ACHN (cell line): ENCODE measurements at places on chromosomes 12 and 14.

DNA sequence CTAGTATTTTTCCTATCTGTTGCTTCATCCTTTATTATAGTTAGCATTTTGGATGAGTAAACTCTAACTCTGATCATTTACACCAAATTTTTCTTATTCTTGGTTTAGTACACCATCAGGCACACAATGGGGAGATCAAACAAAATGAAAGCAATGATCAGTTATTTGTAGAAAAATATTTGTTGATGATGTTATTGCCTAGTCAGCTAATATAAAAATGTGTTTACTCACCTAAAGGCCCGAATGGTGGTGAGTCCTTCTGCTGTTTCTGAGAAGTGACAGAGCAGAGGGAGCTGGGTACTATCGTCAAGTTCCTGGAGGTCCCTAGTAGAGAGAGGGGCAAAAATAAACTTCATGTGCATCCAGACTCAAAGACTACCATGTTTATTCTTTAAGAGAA is 63.3 kb upstream of the KCNJ8 start:
- DNase-seq, result no peak

DNA sequence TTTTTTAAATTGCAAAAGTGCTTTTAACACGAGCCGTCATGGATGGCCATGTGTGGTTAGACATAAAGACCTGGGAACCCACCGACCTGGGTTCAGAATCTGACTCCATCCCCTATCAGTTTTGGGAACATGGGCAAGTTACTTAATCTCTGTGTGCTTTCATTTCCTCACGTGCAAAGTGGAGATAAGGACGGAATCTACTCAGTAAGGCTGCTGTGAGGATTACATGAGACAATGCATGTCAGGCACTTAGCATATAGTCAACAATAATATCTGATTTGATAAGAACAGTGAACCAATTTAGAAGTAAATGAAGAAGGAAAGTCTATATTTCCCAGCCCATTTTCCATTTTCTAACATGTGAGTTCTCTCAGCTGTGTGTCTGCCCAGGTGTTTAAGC is 235.4 kb downstream of the SUDS3 start:
- DNase-seq, result no peak

GRCh38 chr12:24135158-24135850 is 185.8 kb upstream of the SOX5 start:
- DNase-seq, result no peak

GRCh38 chr12:58458102-58458501 is 462.2 kb downstream of the LRIG3 start:
- no peak for DNase-seq

DNA sequence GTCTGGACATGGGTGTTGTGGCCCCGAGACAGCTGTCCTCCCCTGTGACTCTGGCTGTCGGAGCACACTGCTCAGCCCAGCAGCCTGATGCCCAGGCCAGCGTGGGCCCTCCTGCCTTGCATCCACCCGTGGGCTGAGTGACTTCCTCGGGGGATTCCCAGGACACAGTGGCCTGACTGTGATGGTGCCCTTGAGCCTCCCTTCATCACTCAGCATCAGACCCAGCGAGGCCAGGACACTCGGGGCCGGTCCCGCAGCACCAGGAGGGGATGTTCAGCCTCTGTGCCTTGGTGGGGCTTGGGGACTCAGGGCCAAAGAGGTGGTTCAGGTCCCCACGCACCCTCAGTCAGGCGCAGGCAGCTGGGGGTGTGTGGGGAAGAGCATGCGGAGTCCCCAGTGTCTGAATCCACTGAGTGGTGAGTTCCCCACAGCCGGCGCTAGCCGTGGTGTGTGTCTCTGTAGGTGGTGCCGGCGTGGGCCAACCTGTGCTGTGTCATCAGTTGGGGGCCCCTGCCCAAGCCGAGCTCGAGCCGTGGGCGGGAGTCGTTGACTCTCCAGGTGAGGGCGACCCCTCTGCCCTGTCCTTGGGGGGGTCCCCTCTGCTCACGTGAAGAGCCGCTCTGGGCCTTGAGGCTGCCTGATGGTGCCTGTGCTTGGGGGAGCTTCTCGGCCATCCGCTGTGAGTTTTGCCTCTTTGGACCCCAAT is 185.8 kb downstream of the ADGRD1 start:
- DNase-seq, result no peak

DNA sequence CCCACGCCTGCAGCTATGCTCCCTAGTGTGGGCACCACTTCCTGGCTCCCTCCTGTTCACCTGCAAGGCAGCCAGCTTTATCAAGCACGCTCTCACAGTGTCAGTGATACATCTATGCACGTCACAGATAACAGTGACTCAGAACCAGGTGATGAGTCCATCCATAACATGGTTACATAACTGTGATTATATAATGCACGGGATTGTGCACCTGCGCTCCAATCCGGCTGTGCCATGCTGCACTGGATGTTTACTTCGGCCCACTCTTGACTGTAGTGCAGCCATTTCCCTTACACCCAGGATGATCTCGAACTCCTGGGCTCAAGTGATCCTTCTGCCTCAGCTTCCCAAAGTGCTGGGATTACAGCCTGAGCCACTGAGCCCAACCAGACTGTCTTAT is 38.4 kb upstream of the CEP83 start:
- no peak for DNase-seq

GRCh38 chr12:94169966-94170689 is 21.8 kb downstream of the PLXNC1 start:
- no peak for DNase-seq

DNA sequence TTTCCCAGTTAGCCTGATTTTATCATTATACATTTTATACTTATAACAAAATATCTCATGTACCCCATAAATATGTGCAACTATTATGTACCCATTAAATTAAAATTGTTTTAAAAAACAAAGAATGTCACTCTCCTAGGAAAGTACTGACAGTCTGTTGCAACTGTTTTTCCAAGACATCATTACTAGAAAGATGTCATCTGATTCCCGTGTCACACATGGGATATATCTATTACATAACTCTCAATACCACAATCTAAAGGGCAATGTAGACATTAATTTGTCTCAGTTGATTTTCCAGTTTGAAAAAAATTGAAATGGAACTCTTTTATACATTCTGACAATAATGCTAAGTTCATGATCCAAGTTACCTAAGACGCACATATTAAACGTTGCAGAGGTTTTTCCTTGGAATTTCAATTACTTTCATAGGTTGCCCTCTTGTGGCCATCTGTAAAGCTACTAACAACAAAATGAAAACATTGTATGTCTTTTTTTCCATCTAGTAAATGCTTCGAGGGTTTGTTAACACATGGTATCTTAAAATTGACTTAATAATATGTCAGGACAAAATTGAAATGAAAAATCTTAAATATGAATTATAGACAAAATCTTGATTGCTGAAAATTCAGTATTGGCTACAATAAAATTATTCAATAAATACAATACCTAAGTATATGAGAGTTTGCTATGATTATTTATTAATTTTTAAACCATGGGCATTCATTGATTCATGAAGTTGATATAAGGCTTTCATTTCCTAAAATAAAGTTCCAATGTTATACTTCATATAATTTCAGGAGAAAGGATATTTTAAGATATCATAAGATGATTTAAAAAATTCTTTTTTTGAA is 131.6 kb downstream of the PPFIA2 start:
- DNase-seq, result peak; percentile 73

GRCh38 chr14:50541159-50541567 is 8.8 kb upstream of the MAP4K5 start:
- DNase-seq, result no peak

GRCh38 chr12:28065374-28065773 is 92.8 kb upstream of the PTHLH start:
- DNase-seq, result no peak

- DNase-seq, result no peak
These were observed 12.0 kb downstream of the TFCP2 start for GRCh38 chr12:51160814-51161459.

DNA sequence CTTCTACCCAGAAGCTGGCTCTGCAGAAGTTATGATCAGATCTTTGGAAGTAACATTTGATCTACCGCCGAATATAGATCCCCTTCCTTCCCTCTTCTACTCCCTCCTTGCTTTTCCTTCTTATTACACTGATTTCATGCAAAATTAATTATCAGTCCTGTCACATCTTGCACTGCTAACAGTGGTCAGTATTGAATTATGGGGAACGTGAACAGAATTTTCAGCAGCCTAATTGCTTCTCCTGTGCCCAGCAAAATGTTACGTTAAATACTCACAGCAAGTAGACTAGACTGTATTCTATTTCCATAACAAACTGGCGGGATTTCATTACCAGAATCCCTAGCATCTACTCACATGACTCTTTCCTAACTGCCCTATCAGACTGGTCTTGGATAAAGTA is 596.9 kb downstream of the DIO2 start:
- DNase-seq, result no peak

GRCh38 chr12:29682088-29682487 is 101.7 kb downstream of the TMTC1 start:
- no peak for DNase-seq

DNA sequence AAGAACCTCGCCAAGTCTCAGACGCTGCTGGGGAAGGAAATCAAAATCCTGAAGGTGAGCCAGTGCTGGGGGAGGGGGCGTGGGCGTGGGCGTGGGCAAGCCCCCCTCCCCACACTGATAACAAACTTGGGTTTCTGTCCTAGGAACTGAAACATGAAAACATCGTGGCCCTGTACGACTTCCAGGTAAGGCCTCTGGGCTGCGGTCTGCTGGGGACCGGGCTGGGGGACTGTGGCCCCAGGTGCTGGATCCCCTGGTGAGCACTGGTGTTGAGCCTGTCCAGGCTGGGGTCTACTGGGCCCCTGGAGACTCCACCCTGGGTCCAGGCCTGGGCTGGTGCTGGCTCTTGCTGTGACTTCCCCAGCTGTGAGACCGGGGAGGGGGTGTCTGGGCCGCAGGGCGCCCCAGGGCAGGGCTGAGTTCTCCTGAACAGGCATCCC is 1.2 kb downstream of the ULK1 start:
- DNase-seq, result no peak

DNA sequence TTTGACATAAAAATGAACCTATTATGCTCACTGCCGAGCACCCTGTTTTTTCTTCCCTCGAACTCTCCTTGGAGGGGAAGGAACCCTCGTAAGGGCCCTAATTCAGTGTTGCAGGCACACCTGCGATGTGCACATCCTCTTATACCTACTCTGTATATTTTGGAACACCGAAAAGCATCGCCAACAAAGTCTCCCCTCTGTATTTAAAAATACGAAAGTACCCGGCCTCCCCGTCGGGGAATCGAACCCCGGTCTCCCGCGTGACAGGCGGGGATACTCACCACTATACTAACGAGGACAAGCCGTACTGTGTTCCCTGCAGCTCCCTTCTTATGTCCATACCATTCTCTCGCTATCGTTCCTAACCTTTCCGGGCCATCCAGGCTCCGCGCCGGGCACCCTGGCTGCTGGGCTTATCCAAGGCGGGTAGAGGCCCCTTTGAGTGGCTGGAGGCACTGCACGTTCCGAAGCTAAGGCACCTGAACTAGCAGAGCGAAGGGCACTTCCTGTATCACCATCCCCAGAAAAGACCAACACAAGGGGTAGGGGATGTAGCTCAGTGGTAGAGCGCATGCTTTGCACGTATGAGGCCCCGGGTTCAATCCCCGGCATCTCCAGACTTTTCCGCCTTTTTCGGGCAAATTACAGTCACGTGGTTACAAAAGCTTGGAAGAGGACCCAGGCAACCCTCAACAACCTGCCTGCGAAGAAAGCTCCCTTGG is 25.1 kb upstream of the UBC start:
- peak; percentile 98 for DNase-seq

- DNase-seq, result peak; percentile 92
These were observed 198.9 kb downstream of the RBM19 start for GRCh38 chr12:113766879-113767878.

- no peak for DNase-seq
These were observed 30.8 kb upstream of the HSPB8 start for GRCh38 chr12:119147847-119148448.

DNA sequence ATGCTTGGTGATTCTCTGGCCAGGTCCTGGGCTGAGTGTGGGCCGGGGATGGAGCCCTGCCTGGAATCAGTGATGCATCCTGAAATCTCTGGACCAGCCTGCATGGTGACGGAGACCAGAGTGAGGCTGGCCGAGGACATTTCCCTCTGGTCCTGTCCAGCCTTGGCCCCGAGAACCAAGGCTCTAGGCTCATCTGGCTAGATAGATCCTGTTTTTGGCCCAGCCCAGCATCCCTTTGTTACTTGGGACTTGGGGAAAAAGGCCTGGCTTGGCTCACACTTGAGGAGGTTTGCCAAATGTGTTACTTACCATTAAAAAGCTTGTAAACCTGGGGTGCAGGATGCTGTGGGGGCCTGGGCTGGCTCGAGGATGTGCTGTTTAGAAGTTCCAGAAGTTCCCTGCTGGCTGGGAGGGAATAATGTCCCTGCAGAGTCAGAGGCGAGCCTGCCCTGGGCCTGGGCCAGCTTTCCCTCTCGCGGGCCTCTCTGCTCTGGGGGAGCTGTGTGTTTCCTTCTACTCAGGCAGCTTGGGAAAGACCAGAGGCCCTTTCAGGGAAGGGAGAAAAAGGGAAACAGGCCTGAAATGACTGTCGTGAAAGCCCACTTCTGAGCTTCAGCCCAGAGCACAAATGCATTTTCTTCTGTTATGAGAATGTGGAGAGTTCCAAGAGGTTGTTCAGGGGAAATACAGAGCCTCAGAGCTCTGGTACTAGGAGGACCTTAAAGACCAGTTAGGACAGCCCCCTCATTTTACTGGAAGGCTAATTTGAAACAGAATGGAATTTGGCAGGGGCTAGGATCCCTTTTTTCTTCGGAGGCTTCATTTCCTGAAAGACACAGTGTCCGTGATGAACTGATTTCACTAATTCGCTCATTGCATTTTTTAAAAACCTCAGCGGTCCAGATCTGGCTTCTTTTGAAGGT is 47.2 kb upstream of the CTDSP2 start:
- DNase-seq, result no peak

DNA sequence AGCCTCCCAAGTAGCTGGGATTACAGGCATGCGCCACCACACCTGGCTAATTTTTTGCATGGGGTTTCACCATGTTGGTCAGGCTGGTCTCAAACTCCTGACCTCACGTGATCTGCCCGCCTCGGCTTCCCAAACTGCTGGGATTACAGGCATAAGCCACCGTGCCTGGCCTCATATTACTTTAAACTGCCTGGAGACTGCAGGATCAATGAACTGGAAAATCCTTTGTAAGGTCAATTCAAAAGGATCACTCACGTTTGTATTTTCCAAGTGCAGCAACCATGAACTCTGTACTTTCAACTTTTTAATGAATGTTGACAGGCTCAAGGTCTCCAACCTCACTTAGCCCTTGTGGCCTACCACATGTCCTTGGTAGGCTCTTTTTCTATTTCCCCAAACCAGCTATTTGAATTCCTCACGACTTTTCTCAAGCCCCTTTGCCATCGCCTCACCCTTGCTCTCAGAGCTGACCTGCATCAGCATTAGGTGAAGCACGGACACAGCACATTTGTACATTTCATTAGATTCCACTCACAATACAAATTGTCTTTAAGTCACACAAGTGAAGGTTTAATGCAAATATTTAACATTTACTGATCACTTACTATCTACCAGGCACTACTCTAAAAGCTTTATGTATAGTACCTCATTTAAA is 42.2 kb upstream of the GCH1 start:
- DNase-seq, result no peak

GRCh38 chr12:97616946-97617345 is 154.3 kb downstream of the RMST start:
- DNase-seq, result no peak
